T-helper 17 cell (primary cell): ENCODE measurements at places on chromosomes 5 and 9. TPM values are rescaled to one million over a fixed set of nuclear protein-coding genes. Genes with fewer than 3 reads are reported as not detected.

The TSLP gene
- not detected for total RNA-seq

The ALDH1A1 gene
- 0.82 TPM for total RNA-seq

The PCDHB4 gene
- not detected for total RNA-seq

The SPINK5 gene
- total RNA-seq, result not detected

The AGXT2 gene
- not detected for total RNA-seq

The SLIT3 gene
- not detected for total RNA-seq

The RBM18 gene
- total RNA-seq, result 25.9 TPM

The PCA3 gene
- not detected for total RNA-seq

The ELAVL2 gene
- total RNA-seq, result not detected

The P4HA2 gene
- not detected for total RNA-seq

The ANKRD18A gene
- total RNA-seq, result 21.0 TPM

The MIGA2 gene
- 64.2 TPM for total RNA-seq

The UBTD2 gene
- total RNA-seq, result 3.9 TPM

The DTWD2 gene
- total RNA-seq, result 1.9 TPM

The CORO2A gene
- total RNA-seq, result 13.9 TPM

DNA sequence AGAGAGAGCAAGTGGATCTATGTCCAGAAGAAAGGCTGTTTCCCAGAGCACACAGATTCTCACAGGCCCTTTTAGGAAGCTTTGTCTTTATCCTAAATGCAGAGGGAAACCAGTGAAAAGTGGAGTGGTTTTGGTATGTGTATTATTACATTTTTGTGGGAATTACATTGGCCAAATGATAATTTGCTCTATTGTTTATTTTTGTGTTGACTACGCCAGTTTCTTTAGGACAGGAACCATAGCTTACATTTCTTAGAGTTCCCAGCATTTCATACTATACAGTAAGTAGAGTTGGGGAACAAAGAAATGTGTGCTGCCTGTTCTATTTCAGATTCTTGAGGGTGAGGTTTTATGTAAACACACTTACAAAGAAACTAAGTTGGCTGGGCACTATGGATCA lies 29.4 kb upstream of the SPATA31D4 start:
- no peak for DNase-seq

- DNase-seq, result no peak
Observed at GRCh38 chr5:60943624-60944023, 1.2 kb downstream of the ERCC8 start.

DNA sequence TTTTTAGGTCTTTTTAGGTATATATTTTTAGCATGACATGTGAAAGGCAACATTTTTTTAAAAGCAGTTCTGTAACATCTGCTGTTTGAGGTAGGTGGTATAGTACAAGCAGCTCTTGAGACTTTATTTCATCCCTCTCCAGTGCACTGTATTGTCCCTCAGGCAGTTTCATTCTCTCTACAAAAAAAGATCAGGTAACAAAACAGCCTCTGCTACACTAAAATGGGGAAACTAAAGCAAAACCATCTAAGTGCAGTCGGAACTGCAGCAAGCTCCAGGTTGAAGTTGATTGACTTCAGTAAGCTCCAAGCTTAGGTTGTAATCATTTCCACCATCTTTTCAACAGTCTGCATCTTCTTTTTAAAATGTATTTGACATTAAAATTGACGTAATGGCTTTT lies 195.6 kb downstream of the DEPDC1B start:
- DNase-seq, result no peak

GRCh38 chr5:77725616-77726015 lies 50.5 kb downstream of the TBCA start:
- DNase-seq, result no peak

- no peak for DNase-seq
Observed at GRCh38 chr5:79845448-79846197, 145.4 kb downstream of the MTX3 start.

- no peak for DNase-seq
Observed at GRCh38 chr5:61706751-61707150, 374.7 kb downstream of the ZSWIM6 start.

GRCh38 chr5:171291371-171291770 lies 17.7 kb upstream of the TLX3 start:
- DNase-seq, result no peak

DNA sequence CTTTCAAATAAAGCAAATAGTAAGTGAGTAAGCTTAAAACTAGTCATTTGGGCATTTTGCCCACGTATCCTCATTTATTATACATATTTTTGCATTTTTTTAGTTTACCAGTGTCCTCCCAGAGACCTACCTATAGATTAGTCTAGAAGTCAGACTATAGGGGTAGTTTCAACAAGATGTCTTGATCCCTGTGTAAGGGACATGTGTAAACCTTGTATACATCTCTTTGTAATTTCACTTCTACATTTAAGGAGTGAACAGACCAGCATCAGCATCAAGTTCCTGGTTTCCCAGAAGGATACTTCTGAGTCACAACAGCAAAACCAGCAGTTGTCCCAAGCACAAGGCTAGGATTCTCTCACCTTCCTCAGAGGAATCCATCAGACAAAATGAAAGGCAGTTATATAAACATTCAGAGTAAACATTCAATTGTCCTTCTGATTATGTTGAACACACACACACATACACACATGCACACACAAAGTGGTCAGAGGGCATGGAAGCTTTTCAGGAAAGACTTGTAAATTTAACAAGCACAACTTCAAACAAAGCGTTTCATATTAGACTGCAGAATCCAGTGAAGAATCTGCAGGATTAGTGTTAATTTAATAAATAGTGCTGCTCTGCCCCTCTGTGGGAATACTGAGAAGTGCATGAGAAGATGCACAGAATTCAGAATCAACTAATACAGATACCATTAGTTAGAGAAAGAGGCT lies 55.4 kb downstream of the HINT1 start:
- DNase-seq, result peak; percentile 14

DNA sequence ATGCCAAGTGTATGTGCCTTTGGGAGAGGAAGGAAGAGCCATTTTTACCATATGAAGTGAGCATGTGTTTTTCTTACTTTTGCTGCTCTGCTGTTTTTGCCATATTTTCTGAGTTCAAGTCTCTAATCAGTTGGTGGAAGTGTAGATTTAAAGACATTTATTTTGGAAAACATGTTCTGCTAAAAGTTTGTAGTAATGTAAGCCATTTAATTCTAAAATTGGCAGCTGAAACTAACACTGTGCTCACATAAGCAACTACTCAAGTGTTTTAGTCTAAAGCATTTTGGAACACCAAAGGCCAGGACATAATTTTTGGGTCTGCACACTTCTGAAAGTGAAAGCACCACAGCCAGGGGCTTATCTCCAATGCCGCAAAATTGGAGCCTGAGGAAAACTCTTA lies 363.4 kb upstream of the ZNF608 start:
- no peak for DNase-seq

DNA sequence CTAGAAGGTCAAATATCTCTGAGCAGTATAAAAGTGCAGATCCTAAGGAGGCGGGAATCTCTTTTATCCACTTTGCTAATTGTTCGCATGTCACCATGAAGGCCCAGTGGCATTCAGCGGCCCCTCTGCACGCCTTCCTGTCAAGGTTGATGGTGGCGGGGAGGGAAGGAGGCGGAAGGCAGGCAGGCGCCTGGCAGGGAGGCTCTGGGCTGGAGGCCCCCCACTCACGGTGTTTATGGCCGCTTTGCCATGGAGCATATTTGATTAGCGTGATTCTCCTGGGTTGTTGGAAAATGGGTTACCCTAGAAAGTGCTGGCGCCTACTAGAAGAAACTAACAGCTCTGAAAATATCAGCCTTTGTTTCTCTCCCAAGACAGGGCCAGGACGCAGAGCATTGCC lies 209.6 kb downstream of the FSTL4 start:
- DNase-seq, result no peak

DNA sequence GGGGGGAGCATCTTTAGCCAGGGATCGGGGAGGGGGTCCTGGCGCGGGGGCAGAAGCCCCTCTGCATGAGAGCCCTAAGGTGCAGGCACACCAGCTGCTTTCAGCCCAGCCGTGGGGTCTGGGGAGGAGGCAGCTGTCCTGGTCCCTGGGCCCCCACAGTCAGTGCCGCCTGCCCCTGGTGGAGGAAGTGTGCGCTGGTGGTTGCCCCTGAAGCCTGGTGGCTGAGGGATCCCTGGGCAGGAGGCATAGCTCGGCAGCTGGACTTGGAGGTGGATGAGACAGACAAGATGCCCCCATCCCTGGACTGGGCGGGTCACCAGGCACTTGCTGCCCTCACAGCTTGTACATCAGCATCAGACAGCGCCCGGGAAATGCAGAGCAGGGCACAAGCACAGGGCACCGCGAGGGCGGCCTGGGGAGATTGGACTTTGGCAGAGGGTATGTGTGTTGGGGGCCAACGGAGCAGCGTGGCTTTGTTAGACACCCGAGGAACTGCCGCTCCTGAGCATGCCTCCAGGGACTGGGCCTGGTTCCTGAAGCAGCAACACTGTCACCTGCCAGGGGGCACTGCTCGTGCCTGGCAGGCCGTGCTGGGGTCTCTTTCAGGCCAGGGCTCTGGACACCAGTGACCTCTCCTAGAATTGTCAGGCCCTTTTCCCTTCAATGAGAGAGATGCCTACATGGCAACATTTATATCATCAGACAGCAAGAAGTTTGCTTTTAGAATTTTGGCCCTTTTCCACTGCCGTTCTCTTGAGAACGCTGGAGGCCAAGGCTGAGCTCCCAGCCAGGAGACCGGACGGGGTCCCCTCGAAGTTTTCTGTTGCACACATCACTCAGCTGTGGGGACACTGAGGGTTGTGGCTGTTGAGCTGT lies 41.9 kb upstream of the CTSL start:
- DNase-seq, result no peak

- DNase-seq, result no peak
Observed at GRCh38 chr9:472479-473075, 257.9 kb downstream of the DOCK8 start.

- no peak for DNase-seq
Observed at GRCh38 chr5:112554101-112554977, 135.3 kb upstream of the EPB41L4A start.

- no peak for DNase-seq
Observed at GRCh38 chr5:74394916-74395880, 245.3 kb downstream of the ENC1 start.

GRCh38 chr9:133732639-133733408 lies 5.3 kb downstream of the SARDH start:
- DNase-seq, result no peak

DNA sequence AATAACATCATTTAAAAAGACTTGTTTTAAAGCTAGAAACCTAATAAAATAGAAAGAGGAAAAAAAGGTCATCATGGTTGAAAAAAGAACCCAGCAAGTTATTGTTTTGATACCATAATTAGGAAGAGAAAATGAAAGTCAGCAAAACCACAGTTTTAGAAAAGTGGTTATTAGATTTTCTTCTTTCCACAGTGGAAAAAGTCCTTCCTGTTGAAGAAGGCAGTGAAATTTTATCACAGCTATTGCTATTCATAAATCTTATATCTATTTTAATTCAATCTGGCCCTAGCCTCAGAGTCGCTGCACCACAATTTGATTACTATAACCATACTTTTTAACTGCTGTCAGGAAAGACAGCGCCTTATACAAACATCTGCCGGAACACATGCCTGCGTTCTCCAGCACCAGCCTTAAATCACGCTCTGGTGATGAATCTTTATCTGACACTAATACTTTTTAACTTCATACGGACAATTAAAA lies 60.3 kb downstream of the MAPKAP1 start:
- no peak for DNase-seq

- no peak for DNase-seq
Observed at GRCh38 chr9:91100878-91101450, 260.8 kb downstream of the AUH start.

- DNase-seq, result peak; percentile 26
Observed at GRCh38 chr5:172113036-172113435, 75.0 kb downstream of the STK10 start.

GRCh38 chr5:14490309-14490711 lies 91.3 kb upstream of the OTULINL start:
- DNase-seq, result no peak

- peak; percentile 50 for DNase-seq
Observed at GRCh38 chr9:2053883-2054845, 39.0 kb downstream of the SMARCA2 start.

GRCh38 chr9:68905129-68905528 lies 108.8 kb downstream of the PRKACG start:
- no peak for DNase-seq

DNA sequence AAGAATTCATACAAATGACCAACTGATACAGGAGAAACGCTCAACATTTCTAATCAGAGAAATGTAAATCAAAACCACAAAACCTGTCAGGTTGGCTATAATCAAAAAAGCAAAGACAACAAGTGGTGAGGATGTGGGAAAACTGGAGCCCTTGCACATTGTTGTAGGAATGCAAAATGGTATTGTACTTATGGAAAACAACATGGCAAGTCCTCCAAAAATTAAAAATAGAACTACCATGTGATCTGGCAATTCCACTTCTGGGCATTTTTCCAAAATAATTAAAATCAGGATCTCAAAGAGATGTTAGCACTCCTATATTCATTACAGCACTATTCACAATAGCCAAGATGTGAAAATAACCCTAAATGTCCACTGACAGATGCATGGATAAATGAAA lies 76.1 kb downstream of the FNIP1 start:
- no peak for DNase-seq

- DNase-seq, result no peak
Observed at GRCh38 chr5:146765089-146765832, 113.3 kb downstream of the PPP2R2B start.

DNA sequence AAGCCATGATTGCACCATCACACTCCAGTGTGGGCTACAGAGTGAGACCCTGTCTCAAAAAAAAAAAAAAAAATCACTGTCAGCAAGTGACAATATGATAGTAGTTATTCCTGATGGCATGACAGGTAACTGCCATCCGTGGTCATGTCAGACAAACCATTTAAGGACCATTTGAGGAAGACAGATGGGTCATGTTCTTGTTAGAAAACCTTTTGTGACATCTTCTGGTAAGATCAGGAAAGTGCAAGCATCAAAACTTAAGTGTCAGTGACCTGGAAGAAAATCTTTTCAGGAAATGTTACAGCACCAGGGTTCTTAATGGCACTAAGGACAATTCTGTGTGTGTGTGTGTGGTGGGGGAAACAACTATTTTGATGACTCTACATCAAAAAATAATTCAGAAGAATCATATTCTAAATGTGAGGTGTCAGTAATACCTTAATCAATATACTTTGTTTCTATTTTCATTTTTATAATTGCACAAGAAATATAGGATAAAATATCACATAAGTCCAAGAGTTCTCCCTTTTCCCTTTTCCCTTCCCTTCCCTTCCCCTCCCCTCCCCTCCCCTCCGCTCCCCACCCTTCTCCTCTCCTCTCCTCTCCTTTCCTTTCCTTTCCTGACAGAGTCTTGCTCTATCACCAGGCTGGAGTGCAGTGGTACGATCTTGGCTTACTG lies 17.8 kb downstream of the SLC38A9 start:
- DNase-seq, result no peak

GRCh38 chr5:1483064-1483463 lies 37.8 kb upstream of the SLC6A3 start:
- DNase-seq, result no peak

DNA sequence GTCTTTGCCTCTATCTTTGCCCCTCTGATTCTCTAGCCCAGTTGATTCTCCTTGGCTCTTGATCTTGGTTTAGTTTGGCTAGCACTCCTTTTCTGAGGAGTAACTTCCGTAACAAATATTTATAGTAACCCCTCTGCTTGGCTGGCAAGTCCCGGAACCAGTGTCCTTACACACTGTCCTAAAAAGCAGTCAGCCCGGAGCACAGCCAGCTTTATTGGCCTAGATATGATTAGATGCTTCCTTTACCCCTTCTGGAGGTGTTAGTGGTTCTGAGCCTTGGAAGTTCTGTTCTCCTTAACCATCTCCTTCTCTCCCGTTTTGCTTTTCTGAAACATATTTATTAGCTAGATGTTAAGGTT lies 17.0 kb upstream of the MSMP start:
- no peak for DNase-seq

GRCh38 chr5:90685425-90686022 lies 126.9 kb downstream of the ADGRV1 start:
- DNase-seq, result no peak
